ENCODE measurements at places on chromosomes 4 and X.
A peak's percentile ranks its signal among the peaks of the same experiment; 100 is the strongest.

GRCh38 chr4:94758141-94758699, 465 bp downstream of the BMPR1B start:
- DNase-seq, result no peak

DNA sequence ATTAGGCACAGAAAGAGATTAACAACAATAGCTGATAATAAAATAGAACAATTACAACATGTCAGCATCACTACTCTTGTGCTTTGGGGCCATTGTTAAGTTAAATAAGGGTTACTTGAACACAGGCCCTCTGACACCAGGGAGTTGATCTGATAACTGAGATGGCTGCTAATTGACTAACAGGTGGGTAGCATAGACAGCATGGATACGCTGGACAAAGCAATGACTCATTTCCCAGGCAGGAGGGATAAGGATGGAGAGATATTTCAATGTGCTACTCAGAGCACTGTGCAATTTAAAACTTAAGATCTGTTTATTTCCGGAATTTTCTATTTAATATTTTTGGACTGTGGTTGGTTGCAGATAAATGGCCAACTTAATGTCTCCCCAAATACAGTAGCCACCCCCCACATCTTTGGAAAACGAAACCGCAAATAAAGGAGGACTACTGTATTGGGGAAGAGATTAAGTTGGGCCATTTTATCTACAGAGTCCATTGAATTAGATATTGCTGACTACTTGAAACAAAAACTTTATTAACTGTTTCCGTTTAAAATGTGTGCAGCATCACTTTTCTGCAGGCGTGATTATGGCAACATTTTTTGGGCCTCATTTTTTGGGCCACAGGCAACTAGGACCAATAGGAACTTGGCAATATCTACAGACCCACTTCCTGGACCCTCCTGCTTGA, 200.6 kb upstream of the KLF3 start:
- no peak for DNase-seq

DNA sequence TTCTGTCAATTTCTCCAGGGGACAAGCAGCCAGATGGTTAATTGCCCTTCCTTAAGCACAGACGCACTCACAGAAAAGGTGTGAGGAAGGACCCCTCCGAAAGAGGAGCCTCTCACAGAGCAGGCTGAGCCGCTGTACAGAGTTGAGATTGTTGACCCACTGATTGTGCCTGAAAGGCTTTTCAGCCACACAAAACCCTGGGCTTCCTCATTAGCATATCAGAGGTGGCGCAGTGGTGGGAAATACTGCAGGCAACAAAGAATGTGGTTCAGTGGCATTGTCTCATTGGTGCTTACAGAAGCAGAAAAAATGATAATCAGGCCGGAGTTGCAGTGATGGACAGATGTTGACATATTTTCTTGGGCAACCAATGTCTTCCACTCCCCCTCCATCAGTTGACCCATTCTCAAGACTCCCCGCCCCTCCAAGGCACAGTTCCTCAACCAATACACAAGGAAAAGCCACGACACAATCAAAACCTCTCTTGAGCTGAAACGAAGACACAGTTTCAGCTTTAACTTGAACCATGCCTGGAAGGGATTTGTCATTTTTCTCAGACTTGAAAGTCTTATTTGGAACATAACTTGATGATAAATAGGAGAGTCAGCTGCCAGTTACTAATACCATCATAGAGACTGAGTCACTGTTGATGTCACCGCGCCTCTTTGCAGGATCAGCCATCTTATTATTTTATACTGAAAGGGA, 53.1 kb downstream of the ATXN3L start:
- no peak for DNase-seq

- DNase-seq, result no peak
Observed at GRCh38 chr4:139563515-139563914, 7.5 kb upstream of the SETD7 start.

GRCh38 chr4:41611124-41611838, 73.3 kb downstream of the LIMCH1 start:
- no peak for DNase-seq

- no peak for DNase-seq
Observed at GRCh38 chr4:10655968-10656367, 28.6 kb downstream of the CLNK start.

DNA sequence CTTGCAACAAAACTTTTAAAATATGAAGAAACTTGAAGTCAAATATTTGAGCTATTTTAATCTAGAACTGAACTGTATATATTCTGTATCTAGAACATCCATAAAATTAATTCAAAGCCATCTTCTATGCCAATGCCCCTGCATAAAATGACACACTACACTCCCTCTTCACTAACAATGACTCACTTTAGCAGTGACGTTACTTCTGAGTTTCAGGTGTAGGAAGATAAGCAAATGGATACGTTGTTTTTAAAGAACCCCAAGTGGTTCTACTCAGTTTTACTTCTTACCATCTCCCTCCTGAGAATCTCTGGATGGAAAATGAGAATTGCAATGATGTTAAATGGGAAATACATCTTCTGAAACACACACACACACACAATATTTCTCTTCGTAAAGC, 45.2 kb downstream of the CXXC4 start:
- DNase-seq, result no peak

DNA sequence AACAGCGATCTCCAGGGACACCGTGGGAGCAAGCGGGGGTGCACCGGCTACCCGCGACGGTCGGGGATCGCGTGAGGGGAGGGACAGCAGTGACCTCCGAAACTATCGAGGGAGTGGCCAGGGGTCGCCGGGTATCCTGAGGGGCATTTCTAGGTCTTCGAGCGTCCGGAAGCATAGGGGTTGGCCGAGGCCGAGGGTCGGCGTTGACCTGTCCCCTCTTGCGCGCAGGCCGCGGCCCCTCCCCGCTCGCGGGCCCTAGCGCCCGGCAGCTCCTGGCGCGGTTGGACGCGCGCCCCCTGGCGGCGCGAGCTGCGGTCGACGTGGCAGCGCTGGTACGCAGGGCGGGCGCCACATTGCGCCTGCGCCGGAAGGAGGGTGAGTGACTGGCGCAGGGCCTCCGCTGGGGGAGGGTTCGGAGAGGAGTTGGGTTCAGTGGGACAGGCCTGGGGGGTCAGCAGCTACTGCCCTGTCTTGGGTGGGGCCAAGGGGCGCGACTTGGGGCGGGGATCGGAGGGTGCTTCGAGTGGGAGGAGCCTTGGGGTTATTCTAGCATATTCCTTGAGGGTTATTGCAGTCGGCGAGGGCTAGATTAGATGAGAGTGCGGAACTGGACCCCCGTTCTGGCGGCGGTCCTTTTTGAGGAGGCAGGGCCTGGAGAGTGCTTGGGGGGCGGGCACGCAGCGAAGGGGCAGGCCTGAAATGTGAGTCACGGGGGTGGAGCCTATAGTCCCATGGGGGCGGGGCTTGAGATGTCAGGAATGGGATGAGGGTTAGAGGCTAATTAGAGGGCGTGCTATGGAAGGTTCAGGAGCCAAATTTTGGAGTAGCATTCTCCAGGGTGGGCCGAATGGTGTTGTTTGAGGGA, 1.2 kb downstream of the MAGIX start:
- peak; percentile 93 for DNase-seq

- peak; percentile 36 for DNase-seq
Observed at GRCh38 chrX:47817421-47817820, 19.3 kb upstream of the ZNF81 start.

- no peak for DNase-seq
Observed at GRCh38 chrX:13463608-13464007, 105.8 kb upstream of the EGFL6 start.

DNA sequence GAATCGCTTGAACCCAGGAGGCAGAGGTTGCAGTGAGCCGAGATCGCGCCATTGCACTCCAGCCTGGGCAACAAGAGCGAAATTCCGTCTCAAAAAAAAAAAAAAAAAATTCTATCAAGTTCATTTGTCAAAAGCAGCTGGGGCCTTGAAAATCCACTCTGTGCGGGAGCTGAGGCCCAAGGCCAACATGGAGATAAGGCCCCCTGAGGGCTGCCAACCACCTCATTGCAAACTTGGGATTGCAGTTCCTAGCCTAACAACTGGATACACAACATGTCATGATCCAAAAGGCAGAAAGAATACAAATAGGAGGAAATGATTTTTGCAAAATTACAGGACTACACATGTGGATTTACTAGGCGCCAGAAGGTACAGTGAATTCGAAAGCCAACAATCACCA, 22.5 kb upstream of the PRDX4 start:
- no peak for DNase-seq

DNA sequence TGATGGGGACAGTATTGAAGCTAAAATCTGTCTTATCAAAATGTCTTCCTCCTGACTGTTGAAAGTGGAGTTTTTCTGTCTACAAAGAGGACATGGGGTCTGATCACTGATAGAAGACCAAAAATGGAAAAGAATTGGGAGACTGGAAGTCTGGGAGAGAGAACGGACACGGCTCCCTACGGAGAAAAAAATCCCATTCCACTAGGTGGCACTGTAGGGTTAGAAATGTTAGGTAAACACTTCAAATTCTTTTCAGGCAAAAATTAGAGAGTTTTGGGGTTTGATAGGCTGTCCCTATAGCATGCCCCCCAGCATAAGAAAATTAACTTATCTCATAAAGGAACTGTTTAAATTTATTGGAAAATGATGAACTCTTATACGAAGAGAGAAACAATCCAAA, 200.5 kb downstream of the FAM133A start:
- DNase-seq, result no peak

- no peak for DNase-seq
Observed at GRCh38 chr4:76823495-76823894, 74.4 kb downstream of the SOWAHB start.

GRCh38 chrX:119900976-119901375, 5.3 kb downstream of the AKAP14 start:
- no peak for DNase-seq

- no peak for DNase-seq
Observed at GRCh38 chr4:55445921-55446577, 50.3 kb downstream of the TMEM165 start.

DNA sequence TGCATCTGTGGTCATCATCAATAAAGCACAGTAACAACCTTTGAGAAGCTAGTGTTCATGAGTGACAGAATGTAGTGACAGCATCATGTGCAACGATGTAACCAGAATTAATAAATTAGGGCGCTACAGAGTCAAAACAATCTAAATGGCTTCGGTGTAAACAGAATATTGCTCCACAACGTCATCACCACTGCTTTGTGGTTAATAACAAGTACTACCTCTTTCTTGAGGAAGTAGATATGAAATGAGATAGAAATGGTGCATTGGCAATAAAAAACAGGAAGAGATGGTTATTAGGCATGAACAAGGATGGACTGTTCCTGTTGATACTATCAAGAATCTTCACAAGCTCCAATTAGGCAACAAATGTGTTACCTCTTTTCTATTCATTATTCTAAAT, 8.7 kb upstream of the PDHA2 start:
- DNase-seq, result no peak

- DNase-seq, result no peak
Observed at GRCh38 chr4:7275067-7275466, 82.7 kb downstream of the SORCS2 start.

GRCh38 chrX:115912372-115912897, 258.1 kb upstream of the AGTR2 start:
- no peak for DNase-seq

- no peak for DNase-seq
Observed at GRCh38 chr4:158513256-158513655, 8.4 kb upstream of the RXFP1 start.

- DNase-seq, result no peak
Observed at GRCh38 chr4:48841045-48841827, 10.3 kb downstream of the OCIAD1 start.

- DNase-seq, result no peak
Observed at GRCh38 chr4:125013891-125014290, 300.9 kb upstream of the FAT4 start.

GRCh38 chrX:38494239-38494823, 67.0 kb upstream of the TSPAN7 start:
- no peak for DNase-seq

DNA sequence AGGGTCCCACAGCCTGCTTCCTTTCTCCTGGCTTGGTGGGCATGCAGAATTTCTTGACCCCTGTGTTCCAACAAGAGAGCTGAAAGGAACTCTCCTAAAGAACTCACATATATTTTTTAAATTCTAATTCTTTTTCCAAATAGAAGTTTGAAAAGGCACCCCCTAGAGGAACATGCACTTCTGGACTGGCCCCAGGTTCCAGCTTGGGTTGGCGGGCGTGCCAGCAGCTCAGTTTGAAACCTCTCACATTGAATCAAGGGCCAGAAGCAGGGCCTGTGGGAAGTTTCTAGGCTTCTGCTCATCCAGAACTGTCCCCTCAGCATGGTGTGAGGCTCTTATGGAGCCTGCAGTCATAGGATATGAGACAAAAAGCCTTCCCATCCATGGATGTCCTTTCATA, 132.6 kb downstream of the ATG4A start:
- DNase-seq, result no peak

GRCh38 chrX:23436875-23437274, 102.2 kb downstream of the PTCHD1 start:
- no peak for DNase-seq

GRCh38 chr4:133866328-133866699, 335.3 kb downstream of the PABPC4L start:
- no peak for DNase-seq

GRCh38 chrX:9163214-9163709, 129.3 kb upstream of the FAM9B start:
- no peak for DNase-seq

DNA sequence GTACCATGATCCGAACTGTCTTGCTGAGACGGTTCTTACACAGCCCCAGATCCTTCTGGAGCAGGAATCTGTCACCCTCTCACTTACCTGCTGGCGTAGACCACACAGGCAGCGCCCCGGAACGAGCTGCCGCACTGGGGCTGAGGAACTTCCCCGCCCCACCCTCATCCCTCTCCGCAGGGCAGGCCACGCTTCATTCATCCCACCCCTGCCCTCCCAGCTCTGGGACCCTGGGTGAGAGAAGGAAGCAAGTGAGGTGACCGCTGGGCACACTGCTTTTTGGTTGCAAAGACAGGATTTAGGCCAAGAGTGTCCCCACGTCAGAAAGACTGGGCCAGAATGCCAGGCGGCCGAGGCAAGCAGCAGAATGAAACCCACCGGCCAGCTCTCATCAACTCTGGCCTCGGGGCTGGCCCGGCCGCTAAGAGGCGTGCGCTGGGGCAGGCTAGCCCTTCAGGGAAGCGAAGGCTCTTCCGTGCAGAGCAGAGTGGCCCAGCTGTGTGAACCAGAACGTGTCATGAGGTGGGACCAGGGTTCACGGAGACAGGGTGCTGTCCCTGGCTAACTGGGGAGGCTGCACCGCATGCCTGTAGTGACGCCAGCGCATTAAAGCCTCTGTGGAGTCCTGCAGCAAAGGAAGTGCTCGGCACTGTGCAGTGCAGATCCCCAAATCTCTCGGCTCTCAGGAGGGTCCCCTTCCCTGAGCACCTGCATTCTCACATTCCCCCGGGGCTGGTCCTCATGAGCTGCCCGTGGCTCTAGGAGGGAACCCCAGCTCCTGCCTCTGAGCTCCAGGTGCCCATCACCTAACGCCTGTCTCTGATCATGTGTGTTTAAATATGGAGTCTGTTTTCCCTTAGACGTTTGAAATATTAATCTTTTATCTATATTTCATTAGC, 6.4 kb downstream of the LRPAP1 start:
- no peak for DNase-seq

GRCh38 chr4:8533274-8533865, 46.8 kb upstream of the GPR78 start:
- DNase-seq, result no peak
